ENCODE measurements at places on chromosomes 7 and 10. TPM values are rescaled to one million over a fixed set of nuclear protein-coding genes. Genes with fewer than 3 reads are reported as not detected.
A peak's percentile ranks its signal among the peaks of the same experiment; 100 is the strongest.

- H3K4me3 ChIP-seq = no peak overlapping the region
- H3K36me3 ChIP-seq = no peaks in the 10 kb centered on the region
- no peaks in the 10 kb centered on the region for H3K4me1 ChIP-seq
- DNase-seq = no peak
- H3K27me3 ChIP-seq = peaks cover 3% of the 10 kb centered on the region
Measured at GRCh38 chr10:3435671-3436070, 263.1 kb upstream of the PITRM1 start.

Gene WDR11
- total RNA-seq = 65.1 TPM

- no peak for DNase-seq
- peaks cover 6% of the 10 kb centered on the region for H3K27me3 ChIP-seq
- no peaks in the 10 kb centered on the region for H3K36me3 ChIP-seq
- peaks cover 4% of the 10 kb centered on the region for H3K4me1 ChIP-seq
Measured at GRCh38 chr10:4354382-4354812, 471.6 kb upstream of the AKR1E2 start.

DNA sequence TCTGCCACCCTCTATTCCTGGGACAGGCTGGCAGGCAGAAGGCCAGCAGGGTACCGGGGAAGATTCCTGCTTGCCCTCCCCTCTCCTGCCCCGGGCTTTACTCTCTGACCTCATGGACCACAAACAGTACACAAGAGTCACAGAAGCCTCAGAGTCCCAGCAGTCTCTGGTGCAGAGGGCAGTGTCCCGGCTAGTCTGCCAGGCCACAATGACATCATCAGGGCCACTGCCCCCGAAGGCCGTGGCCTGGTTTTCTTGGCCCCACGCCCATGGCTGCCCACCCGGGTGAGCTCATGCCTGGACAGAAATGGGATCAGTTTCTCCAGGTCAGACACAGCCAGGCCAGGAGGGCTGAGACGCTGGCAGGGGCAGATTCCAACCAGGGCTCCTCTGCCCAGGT is 91.9 kb downstream of the MYL10 start:
- no peak overlapping the region for H3K4me3 ChIP-seq
- DNase-seq = no peak
- H3K4me1 ChIP-seq = no peaks in the 10 kb centered on the region
- H3K36me3 ChIP-seq = no peaks in the 10 kb centered on the region

DNA sequence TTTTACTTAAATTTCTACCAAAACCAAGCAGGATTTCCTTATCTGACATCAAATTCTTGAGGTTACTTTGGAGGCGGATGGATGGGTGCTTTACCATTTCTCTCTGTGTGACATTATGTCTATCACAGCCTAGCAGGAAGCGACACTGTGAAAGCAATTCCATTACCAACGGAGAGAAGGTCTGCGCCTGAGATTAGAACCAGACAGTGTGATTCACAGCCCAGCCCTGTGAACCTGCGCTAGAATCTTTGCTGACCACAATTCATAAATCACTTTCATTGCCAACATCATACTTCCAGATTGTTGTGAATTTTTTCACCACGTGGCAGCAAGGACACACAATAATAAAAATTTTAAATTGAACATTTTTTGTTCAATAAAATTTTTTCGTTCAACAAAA is 126.5 kb downstream of the CUBN start:
- peaks cover 12% of the 10 kb centered on the region for H3K27me3 ChIP-seq

DNA sequence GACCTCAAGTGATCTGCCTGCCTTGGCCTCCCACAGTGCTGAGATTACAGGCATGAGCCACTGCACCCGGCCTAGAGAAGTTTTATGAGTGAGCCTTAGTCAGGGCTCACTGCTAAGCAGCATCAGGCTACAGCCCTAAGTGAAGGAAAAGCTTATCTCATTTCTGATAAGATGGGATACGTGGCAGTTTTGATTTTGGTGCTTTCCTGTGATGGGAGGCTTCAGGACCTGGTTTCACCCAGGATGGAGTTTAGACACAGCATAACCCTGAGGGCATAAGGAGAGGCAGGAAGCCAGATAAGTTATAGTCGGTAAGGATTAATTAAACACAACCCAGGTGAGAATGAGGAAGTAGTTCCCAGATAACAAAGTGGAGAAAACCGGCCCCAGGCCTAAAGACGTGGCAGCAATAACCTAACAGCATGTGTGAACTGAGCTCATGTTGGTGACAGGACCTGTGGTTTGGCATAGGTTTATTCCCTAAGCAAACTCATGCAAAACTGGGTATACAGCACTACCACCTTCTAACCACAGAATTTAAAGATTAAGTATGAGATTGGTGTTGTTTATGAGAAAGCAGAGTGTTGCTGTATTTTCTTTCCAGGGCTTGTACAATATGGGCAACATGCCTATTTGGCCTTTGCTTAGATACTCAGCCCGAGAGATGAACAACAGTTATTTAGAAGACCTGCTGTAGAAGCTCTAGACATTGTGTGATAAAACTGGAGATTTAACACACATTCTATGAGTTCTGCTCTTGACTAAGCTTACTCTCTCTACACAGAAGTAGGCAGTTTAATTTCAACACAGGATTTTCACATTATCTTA is 119.4 kb downstream of the COL28A1 start:
- peak overlapping the region; percentile 89 for H3K27ac ChIP-seq
- peaks cover 14% of the 10 kb centered on the region for H3K4me1 ChIP-seq
- peak; percentile 55 for DNase-seq
- no peaks in the 10 kb centered on the region for H3K36me3 ChIP-seq

- H3K36me3 ChIP-seq = no peaks in the 10 kb centered on the region
- H3K27me3 ChIP-seq = no peaks in the 10 kb centered on the region
- no peak overlapping the region for H3K27ac ChIP-seq
- DNase-seq = no peak
- H3K4me3 ChIP-seq = no peak overlapping the region
- no peaks in the 10 kb centered on the region for H3K4me1 ChIP-seq
Measured at GRCh38 chr7:157650801-157651200, 314.0 kb downstream of the DNAJB6 start.

DNA sequence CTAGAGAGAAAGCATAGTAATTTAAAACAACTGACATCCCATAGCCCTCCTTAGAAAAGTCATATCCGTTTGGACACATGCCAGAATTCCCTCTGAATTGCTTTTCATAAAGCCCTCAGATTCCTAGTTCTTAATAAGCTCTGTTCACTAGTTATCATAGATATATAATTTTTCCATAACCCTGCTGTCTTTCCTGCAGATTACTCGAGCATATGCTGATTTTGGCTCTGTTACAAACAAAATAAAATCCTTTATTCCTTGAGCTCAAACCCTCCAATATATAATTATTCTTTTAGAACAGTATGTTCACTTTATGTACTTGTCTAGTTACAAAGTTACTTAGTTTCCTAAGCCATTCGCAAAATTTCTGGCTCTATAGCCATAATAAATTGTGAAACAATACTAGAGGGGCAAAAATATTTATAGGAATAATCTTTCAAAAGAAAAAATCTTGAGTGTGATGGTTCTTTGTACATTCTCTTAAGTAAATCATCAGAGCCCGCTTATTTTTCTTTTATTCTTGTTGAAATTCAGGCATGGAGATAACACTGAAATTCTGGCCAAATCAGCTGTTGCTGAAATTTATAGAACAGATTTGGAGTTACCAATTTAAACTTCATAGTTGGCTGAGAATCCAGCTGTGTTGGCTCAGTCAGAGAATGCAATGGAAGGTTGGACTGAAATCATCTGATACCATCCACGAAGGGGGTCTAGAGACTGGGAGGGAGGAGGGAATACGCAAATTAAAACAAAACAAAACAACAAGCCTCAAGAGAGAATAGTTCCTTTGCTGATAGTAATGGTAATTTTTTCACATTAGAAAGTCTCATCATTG is 146.1 kb upstream of the TMEM196 start:
- DNase-seq = no peak
- no peak overlapping the region for H3K27ac ChIP-seq
- H3K36me3 ChIP-seq = no peaks in the 10 kb centered on the region
- no peaks in the 10 kb centered on the region for H3K27me3 ChIP-seq

DNA sequence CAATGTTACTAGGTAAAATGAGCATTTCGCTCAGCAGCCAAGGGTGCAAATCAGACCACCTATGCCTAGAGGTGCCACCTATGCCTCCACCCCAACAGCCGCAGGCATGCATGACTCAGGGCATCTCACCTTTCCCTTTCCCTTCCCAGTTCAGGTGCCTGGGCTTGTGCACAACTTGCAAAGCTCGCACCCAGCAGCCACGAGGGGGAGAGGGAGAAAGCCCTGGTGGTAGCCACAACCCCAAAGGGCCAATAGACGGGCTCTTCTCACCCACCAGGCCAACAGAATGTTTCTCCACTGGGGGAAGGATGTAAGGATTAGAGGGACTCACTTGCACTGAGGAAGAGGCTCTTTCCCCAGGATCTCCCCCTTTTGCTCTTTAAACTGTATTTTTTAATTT is 462.3 kb upstream of the PCDH15 start:
- no peaks in the 10 kb centered on the region for H3K4me1 ChIP-seq
- H3K4me3 ChIP-seq = no peak overlapping the region
- no peaks in the 10 kb centered on the region for H3K27me3 ChIP-seq
- H3K27ac ChIP-seq = no peak overlapping the region
- no peak for DNase-seq

Gene KCNH2
- total RNA-seq = 0.54 TPM

- H3K4me3 ChIP-seq = no peak overlapping the region
- no peak for DNase-seq
- no peak overlapping the region for H3K27ac ChIP-seq
- H3K27me3 ChIP-seq = no peaks in the 10 kb centered on the region
Measured at GRCh38 chr7:78528964-78529363, 730.4 kb downstream of the PHTF2 start.

Gene ARHGEF35
- 5.1 TPM for total RNA-seq

GRCh38 chr10:59857049-59857448 is 49.3 kb downstream of the CCDC6 start:
- no peak overlapping the region for H3K27ac ChIP-seq
- H3K4me1 ChIP-seq = peaks cover 46% of the 10 kb centered on the region
- H3K36me3 ChIP-seq = peaks cover 37% of the 10 kb centered on the region
- H3K27me3 ChIP-seq = no peaks in the 10 kb centered on the region
- H3K4me3 ChIP-seq = no peak overlapping the region

Gene PRLHR
- total RNA-seq = not detected

GRCh38 chr10:29720149-29720548 is 85.4 kb upstream of the SVIL start:
- no peak overlapping the region for H3K27ac ChIP-seq
- no peak overlapping the region for H3K4me3 ChIP-seq
- H3K27me3 ChIP-seq = no peaks in the 10 kb centered on the region
- peaks cover 28% of the 10 kb centered on the region for H3K36me3 ChIP-seq

- DNase-seq = no peak
- H3K27ac ChIP-seq = no peak overlapping the region
- peaks cover 4% of the 10 kb centered on the region for H3K27me3 ChIP-seq
- H3K36me3 ChIP-seq = no peaks in the 10 kb centered on the region
Measured at GRCh38 chr10:2401459-2401858, 664.1 kb upstream of the ADARB2 start.

DNA sequence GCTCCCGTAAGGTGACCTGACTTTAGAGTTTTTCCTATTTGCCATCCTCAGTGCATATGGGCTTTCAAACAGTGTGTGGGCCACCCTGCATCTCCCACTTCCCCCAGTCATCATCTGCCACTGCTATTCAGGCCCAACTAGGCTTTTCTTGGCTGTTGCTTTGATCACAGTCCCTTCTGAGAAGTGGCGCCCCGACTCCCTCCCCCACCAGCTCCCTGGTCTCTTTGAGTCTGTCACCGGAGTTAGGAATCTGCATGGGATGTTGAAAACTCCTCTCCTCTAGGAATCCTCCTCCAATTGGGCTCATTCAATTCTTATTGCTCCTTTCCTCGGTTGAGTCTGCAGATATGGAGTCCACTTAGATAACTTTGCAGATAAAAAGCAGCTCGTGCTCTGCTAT is 32.1 kb downstream of the HIF1AN start:
- no peaks in the 10 kb centered on the region for H3K36me3 ChIP-seq
- peaks cover 3% of the 10 kb centered on the region for H3K4me1 ChIP-seq
- no peak overlapping the region for H3K4me3 ChIP-seq
- H3K27me3 ChIP-seq = peaks cover 23% of the 10 kb centered on the region
- no peak overlapping the region for H3K27ac ChIP-seq

Gene CNPY1
- not detected for total RNA-seq

Gene NAT16
- total RNA-seq = not detected

DNA sequence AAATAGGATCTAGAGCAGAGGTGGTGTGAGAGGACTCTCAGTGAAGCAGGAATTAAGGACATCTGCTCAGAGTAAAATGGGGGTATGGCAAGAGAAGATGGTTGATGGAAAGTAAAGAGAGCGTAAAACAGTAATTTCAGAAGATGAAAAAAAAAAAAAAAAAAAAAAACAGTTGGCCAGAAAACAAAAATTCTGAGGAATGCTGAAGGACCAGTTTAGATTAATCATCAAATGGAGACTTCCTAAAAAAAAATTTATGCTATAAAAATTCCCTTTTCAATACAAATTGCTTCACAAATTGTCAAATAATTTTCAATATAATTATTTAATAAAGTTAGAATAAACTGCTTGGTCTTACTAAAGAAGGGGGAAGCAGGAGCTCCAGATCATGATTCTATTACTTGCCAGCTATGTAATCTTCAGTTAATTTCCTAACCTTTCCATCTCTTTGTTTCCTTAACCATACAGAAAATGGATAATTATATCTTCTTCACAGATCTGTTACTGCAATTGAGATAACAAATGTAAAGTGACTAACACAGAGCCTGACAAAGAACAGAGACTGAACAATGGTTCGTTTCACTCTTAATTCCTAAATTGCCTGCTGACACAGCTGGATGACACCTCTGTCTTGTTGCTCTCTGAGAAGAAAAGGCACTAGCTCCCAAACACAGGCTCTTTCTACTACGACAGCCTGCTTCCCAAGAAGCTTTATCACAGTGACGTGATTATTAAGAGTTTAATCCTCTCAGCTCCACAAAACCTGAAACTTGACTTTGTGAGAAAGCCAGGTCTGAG is 64.9 kb upstream of the GPR22 start:
- peaks cover 31% of the 10 kb centered on the region for H3K36me3 ChIP-seq
- H3K4me3 ChIP-seq = no peak overlapping the region
- H3K27me3 ChIP-seq = no peaks in the 10 kb centered on the region
- peak overlapping the region; percentile 26 for H3K27ac ChIP-seq

GRCh38 chr10:116974456-116975005 is 30.5 kb downstream of the SHTN1 start:
- no peak for DNase-seq
- no peaks in the 10 kb centered on the region for H3K4me1 ChIP-seq
- no peak overlapping the region for H3K4me3 ChIP-seq
- peaks cover 2% of the 10 kb centered on the region for H3K27me3 ChIP-seq

- no peak for DNase-seq
- no peaks in the 10 kb centered on the region for H3K27me3 ChIP-seq
- peaks cover 12% of the 10 kb centered on the region for H3K4me1 ChIP-seq
Measured at GRCh38 chr10:132669208-132669861, 116.6 kb downstream of the NKX6-2 start.

DNA sequence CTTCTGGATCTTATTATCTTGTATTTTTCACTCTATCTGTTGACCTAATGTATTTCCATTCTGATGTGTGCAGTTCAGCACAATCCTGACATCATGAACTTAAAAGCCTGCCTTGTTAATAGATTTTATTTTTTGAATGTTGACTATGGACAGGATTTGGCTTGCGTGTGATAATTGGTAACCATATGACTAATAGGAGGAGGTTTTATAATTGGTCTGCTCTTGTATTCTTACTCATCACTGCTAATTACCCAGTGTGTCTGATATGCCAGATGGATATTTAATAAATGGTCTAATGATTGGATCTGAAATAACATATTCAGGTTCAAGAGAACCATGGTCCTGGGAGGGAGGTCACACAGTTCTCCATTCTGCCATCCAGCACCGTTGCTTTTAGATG is 45.9 kb downstream of the MTURN start:
- no peak overlapping the region for H3K27ac ChIP-seq
- peaks cover 6% of the 10 kb centered on the region for H3K4me1 ChIP-seq
- no peaks in the 10 kb centered on the region for H3K27me3 ChIP-seq
- no peaks in the 10 kb centered on the region for H3K36me3 ChIP-seq

Gene PLA2G12B
- not detected for total RNA-seq

Gene CYP3A5
- total RNA-seq = not detected

Gene ACTL6B
- not detected for total RNA-seq

Gene NEBL
- 0.04 TPM for total RNA-seq
